Stimulated activated naive B cell treated with anti-CD40 and anti-IgM and Interleukin-4, amounts not matched to agents 10 μg/mL and 1 μg/mL and 100 μg/mL, for 72 hours (primary cell): ENCODE measurements at places on chromosomes 3 and 15.

DNA sequence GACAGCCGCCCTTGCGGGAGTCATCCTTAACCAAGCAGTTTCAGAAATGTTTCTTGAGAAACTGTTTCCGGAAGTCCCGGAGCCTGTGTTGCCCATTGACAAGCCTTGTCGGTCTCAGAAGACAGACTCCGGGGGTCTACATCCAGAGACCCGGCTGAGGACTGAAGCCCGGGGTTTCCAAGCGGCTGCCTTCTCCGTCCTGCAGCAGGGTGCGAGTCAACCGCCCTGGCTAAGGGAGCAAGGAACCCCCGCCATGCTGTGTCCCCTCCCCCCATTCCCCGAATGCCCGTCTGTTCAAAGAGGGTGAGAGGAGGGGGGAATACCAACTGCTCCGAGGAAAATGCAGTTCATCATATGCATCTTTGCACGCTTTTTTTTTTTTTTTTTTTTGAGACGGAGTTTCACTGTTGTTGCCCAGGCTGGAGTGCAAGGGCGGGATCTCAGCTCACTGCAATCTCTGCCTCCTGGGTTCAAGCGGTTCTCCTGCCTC, 61.6 kb downstream of the ATP1B3 start:
- no peak for DNase-seq

DNA sequence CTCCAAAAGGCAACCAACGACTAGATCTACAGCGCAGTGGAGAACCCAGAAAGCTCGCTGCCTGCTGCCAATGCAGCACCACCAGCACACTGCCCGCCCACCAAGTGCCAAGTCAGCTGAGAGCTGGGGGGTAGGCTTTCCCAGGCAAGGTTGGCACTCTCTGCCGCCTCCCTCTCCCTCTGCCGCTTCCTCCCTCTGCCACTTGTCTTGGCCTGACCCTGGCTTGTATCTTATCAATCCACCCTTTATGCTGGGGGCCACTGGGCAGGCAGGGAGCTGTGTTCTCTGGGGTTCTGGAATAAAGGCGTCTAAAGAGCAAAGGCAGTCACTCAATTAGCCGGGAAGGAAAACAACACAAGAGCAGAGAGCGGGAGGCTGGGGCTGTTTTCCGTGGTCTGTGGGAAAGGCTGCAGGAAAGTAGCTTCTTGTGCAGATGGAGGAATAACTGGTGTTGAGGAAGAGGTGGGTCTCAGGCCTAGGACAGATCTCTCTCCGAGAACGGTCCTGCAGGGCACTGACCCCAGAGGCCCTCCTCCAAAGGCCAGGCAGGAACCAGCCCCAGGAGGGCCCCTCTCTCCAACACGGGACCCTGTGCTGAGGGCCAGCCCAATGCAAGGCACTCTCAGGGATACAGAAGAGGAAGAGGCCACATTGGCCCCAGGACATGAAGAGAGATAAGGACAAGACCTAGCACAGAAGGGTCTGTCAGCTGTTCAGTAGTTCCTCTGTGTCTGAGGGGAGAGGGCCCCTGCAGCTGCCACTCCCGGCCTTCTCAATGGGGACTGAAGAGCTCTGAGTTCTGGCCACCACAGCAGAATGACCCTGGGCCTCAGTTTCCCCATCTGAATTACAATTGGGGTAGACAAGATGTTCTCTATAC, 30.8 kb downstream of the ACSBG1 start:
- DNase-seq: no peak

DNA sequence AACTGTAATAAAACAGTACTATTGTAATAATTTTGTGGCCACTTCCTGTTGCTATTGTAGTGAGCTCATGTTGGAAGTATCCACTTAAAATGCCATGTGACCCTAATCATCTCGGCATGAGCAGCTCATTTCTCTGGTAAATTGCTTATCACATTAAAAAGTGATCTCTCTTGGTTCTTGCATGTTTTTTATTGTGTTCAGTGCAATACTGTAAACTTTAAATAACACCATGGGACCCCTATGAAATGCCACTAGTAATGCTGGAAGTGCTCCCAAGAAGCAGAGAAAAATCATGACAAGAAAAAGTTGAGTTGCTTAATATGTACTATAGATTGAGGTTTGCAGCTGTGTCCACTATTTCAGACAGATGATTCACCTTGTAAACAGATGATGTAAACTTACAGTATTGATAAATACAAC, 45.6 kb downstream of the NMD3 start:
- DNase-seq: no peak

DNA sequence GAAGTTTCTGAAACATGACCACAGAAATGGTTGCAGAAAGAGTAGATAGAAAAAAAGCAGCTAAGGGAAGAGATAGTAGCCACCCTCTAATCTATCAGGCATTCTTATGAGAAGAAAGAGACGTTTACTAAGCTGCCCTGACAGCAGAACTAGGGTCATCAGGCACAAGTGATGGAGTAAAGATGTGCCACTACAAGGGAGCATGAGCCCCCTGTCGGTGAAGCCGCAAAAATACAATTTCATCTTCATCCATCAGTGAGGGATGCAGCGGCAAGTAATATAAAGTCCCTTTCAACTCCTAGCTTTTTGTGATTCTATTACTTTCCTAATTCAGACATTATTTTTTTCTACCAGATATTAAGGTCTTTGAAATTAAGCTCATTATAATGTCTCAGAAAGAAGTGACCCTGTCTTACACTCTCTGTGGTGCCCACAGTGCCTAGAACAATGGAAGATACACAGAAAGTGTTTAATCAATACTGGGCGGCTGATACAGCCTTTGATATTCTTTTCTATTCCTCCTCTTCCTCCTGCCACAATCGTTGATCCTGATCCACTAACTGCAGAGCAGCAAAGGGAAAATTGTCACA, 651.6 kb downstream of the NTRK3 start:
- DNase-seq: no peak

- no peak for DNase-seq
Measured at GRCh38 chr3:191455257-191455952, 5.6 kb upstream of the PYDC2 start.

GRCh38 chr3:48469046-48469915, 22.7 kb downstream of the ATRIP start:
- DNase-seq: no peak

GRCh38 chr15:61327019-61327631, 98.0 kb upstream of the RORA start:
- DNase-seq: no peak

GRCh38 chr3:101203411-101203810, 117.0 kb downstream of the IMPG2 start:
- DNase-seq: no peak

- no peak for DNase-seq
Measured at GRCh38 chr3:102670986-102671385, 236.2 kb downstream of the ZPLD1 start.

- DNase-seq: no peak
Measured at GRCh38 chr15:98855067-98855814, 152.4 kb downstream of the PGPEP1L start.

- no peak for DNase-seq
Measured at GRCh38 chr15:28079313-28079969, 19.7 kb downstream of the OCA2 start.
